ENCODE measurements at places on chromosomes 5 and 9. TPM values are rescaled to one million over a fixed set of nuclear protein-coding genes. Genes with fewer than 3 reads are reported as not detected.

ANKRD20A1 gene
- 1.9 TPM for total RNA-seq

HAVCR2 gene
- not detected for total RNA-seq

TRAF1 gene
- total RNA-seq: 4.7 TPM

EGFLAM gene
- total RNA-seq: 14.8 TPM

CD72 gene
- total RNA-seq: 0.72 TPM

ZFAND5 gene
- 185 TPM for total RNA-seq

- peaks cover 22% of the 10 kb centered on the region for H3K36me3 ChIP-seq
- H3K4me1 ChIP-seq: peaks cover 60% of the 10 kb centered on the region
- H3K4me3 ChIP-seq: no peak overlapping the region
- H3K27me3 ChIP-seq: no peaks in the 10 kb centered on the region
- DNase-seq: no peak
These were observed 12.1 kb downstream of the ZFAND5 start for GRCh38 chr9:72352911-72353388.

- no peak overlapping the region for H3K4me3 ChIP-seq
- DNase-seq: no peak
- H3K27ac ChIP-seq: no peak overlapping the region
- H3K4me1 ChIP-seq: no peaks in the 10 kb centered on the region
- no peaks in the 10 kb centered on the region for H3K27me3 ChIP-seq
These were observed 649.9 kb downstream of the IRX1 start for GRCh38 chr5:4245511-4245910.

- H3K27ac ChIP-seq: peak overlapping the region; percentile 62
- no peak overlapping the region for H3K4me3 ChIP-seq
- no peaks in the 10 kb centered on the region for H3K27me3 ChIP-seq
These were observed 118.9 kb upstream of the ELL2 start for GRCh38 chr5:96080557-96080956.

DNA sequence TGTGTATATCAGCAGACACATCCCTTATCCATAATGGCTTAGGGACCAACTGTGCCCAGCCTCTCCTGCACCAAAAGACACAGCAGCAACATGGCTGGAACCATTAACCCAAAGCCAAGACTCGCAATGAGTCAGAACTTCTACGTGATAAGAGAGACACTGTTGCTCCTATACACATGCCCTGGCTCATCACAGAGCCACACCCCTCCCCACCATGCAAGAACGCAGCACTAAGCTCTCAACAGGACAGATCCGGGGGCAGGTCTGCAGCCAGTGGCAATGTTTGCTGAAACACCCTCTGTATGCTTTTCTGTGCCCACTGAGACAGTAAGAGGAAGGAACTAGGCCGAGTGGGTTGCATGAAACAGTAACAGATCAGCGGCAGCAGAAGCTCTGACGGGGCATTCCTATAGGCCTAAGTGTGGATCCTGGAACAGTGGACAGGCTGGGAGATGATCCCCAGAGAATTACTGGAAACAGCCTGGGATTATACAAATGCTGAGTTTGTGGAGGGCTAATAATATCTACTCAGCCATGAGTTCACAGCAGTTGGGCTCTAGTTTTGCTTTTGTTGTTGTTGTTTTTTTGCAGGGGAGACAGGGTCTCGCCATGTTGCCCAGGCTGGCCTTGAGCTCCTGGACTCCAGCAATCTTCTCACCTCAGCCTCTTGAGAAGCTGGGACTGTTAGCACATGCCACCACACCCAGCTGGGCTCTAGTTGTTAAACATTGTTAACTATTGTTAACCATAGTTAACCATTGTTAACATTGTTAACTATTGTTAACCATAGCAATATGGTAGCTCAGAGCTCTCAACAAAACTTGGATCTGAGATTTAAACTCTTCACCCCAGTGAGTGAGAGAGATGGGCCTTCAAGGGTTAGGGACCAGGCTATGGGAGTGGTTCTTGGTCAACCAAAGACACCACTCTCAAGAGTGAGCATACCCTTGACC, 41.0 kb downstream of the B4GALT1 start:
- H3K27ac ChIP-seq: no peak overlapping the region
- H3K4me1 ChIP-seq: no peaks in the 10 kb centered on the region
- no peaks in the 10 kb centered on the region for H3K36me3 ChIP-seq

DNA sequence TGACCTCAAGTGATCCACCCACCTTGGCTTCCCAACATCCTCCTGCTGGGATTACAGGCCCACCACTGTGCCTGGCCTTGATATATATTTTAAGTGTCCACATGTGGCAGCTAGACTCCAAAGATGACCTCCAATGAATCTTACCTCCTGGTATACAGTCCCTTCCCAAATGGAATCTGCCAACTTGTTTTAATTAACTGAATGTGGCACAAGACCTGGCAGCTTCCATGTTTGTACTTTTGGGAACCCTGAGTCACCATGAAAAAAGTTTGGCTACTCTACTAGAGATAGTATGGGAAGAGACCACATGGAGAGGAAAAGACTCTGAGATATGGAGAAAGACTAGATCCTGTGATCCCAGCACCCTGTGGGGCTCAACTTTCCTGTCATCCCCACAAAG, 42.5 kb downstream of the CCL28 start:
- no peak overlapping the region for H3K4me3 ChIP-seq
- H3K27ac ChIP-seq: no peak overlapping the region
- H3K4me1 ChIP-seq: no peaks in the 10 kb centered on the region
- no peaks in the 10 kb centered on the region for H3K27me3 ChIP-seq
- H3K36me3 ChIP-seq: no peaks in the 10 kb centered on the region

GRCh38 chr9:135404451-135405144, 75.0 kb upstream of the PPP1R26 start:
- no peak for DNase-seq
- no peak overlapping the region for H3K4me3 ChIP-seq
- H3K4me1 ChIP-seq: no peaks in the 10 kb centered on the region

- no peaks in the 10 kb centered on the region for H3K4me1 ChIP-seq
- no peak for DNase-seq
- H3K36me3 ChIP-seq: no peaks in the 10 kb centered on the region
- H3K27ac ChIP-seq: no peak overlapping the region
- no peaks in the 10 kb centered on the region for H3K27me3 ChIP-seq
These were observed 107.1 kb downstream of the PALM2AKAP2 start for GRCh38 chr9:109887079-109887478.

- DNase-seq: no peak
- H3K36me3 ChIP-seq: no peaks in the 10 kb centered on the region
- H3K4me3 ChIP-seq: no peak overlapping the region
- H3K27ac ChIP-seq: no peak overlapping the region
These were observed 22.4 kb upstream of the CAVIN4 start for GRCh38 chr9:100555471-100555870.

GRCh38 chr5:124089578-124089977, 577.6 kb downstream of the CSNK1G3 start:
- H3K4me1 ChIP-seq: peaks cover 8% of the 10 kb centered on the region
- no peaks in the 10 kb centered on the region for H3K36me3 ChIP-seq
- no peaks in the 10 kb centered on the region for H3K27me3 ChIP-seq
- DNase-seq: no peak
- no peak overlapping the region for H3K4me3 ChIP-seq
- peak overlapping the region; percentile 56 for H3K27ac ChIP-seq

- H3K4me3 ChIP-seq: no peak overlapping the region
- H3K27ac ChIP-seq: no peak overlapping the region
- peaks cover 18% of the 10 kb centered on the region for H3K4me1 ChIP-seq
- no peaks in the 10 kb centered on the region for H3K36me3 ChIP-seq
- DNase-seq: peak; percentile 45
These were observed 18.0 kb downstream of the MGAT1 start for GRCh38 chr5:180784497-180785097.

GRCh38 chr5:1568201-1568979, 44.6 kb upstream of the LPCAT1 start:
- DNase-seq: no peak
- no peak overlapping the region for H3K27ac ChIP-seq
- H3K27me3 ChIP-seq: no peaks in the 10 kb centered on the region
- H3K4me3 ChIP-seq: no peak overlapping the region

DNA sequence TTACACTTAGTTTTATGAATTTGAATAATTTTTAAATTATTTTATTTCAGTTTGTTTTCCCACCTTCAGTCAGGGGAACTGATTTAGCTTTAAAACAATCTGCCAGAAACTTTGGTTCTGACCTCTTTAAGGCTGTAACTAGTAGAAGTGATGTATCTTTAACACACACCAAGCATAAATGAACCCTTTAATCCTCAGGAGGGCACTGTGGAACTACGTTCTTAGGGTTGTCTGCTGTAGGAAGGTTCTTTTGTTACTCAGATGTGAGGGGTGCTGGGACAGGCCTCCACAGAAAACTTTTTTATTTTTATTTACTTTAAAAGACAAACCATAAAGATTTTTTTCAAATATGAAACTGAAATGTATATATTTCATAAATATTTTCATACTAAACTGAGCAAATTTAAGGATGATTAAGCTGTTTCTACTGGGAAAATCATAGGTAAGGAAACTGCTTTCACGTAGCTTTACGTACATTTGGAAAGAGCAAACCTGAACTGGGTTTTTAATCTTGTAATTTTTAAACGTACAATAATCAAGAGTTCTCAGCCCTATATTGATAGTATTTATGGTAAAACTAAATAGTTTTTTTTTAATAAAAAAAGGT, 5.3 kb downstream of the KLF4 start:
- no peak for DNase-seq
- H3K4me1 ChIP-seq: no peaks in the 10 kb centered on the region
- H3K27me3 ChIP-seq: no peaks in the 10 kb centered on the region
- no peaks in the 10 kb centered on the region for H3K36me3 ChIP-seq
- no peak overlapping the region for H3K27ac ChIP-seq

GRCh38 chr5:75551471-75551870, 39.8 kb downstream of the POLK start:
- no peak for DNase-seq
- no peaks in the 10 kb centered on the region for H3K27me3 ChIP-seq
- H3K4me1 ChIP-seq: no peaks in the 10 kb centered on the region
- H3K36me3 ChIP-seq: peaks cover 10% of the 10 kb centered on the region

- no peak overlapping the region for H3K27ac ChIP-seq
- H3K4me3 ChIP-seq: no peak overlapping the region
- DNase-seq: no peak
- no peaks in the 10 kb centered on the region for H3K27me3 ChIP-seq
These were observed 43.8 kb downstream of the ANKRD33B start for GRCh38 chr5:10607666-10608073.

DNA sequence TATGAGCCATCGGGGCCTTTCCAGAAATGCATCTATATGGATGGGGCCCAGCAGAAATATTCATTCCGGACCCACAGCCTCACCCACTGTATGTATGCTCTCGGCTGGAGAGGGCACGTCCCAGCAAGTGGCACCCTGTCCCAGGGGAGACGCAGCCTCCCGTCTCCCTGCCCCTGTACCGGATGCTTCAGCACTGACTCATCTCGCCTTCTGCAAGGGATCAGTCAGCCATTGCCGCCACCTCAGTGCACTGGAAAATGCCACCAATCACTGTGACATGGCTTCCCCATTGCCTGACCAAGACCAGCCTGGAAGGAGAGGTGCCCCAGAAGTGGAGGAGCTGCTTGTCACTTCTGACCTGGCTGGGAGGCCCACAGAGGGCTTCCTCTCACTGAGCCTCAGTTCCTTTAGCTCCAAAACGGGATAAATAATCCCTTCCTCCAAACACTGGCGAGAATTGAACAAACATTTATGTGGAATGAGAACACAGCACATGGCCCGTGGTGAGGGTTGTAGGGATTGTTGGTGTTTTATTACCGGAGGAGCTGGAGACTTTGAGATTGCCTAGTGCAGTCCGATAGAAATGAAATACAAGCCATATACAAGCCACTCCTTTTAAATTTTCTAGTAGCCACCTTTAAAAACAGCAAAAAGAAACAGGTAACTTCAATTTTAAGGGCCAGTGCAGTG, 43.9 kb upstream of the ORM1 start:
- peaks cover 5% of the 10 kb centered on the region for H3K4me1 ChIP-seq
- H3K27me3 ChIP-seq: no peaks in the 10 kb centered on the region
- H3K27ac ChIP-seq: peak overlapping the region; percentile 61
- no peak for DNase-seq

GRCh38 chr5:52255308-52255707, 532.4 kb upstream of the ITGA1 start:
- no peaks in the 10 kb centered on the region for H3K36me3 ChIP-seq
- no peaks in the 10 kb centered on the region for H3K4me1 ChIP-seq
- H3K27ac ChIP-seq: no peak overlapping the region

DNA sequence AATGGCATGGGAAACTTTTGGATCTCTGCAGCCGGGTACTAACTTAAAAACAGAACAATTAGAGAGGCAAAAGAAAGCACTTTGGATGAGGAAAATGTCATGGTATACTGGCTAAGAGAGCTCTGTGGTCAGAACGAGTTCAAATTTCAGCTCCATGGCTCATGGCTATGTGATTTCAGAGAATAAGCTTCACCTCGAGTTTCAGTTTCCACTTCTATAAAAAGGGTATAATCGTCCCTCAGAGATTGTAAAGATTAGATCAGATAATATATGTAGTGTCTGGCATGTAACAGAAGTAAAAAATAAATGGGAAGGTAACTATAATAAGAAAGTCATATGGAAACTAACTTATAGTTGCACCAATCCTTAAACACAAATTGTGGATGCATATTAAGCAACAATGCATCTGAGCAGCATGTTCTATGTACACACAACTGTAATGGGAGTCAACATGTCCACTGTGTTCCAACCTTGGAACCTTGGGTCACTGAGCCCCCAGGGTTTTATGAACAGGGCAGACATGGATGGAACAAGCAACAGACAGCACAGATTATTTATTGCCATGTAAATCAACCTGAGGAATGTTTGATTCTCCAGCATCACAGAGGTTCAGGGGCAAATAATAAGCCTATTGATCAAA, 145.4 kb downstream of the MAPKAP1 start:
- H3K27ac ChIP-seq: no peak overlapping the region
- no peaks in the 10 kb centered on the region for H3K4me1 ChIP-seq
- H3K27me3 ChIP-seq: no peaks in the 10 kb centered on the region
- DNase-seq: no peak
- H3K36me3 ChIP-seq: no peaks in the 10 kb centered on the region

- no peaks in the 10 kb centered on the region for H3K4me1 ChIP-seq
- DNase-seq: no peak
- H3K27me3 ChIP-seq: no peaks in the 10 kb centered on the region
- H3K27ac ChIP-seq: no peak within 1 kb of the TSS
- no peak within 1 kb of the TSS for H3K4me3 ChIP-seq
- no peaks in the 10 kb centered on the region for H3K36me3 ChIP-seq
These were observed at the start of gene GARIN3 for GRCh38 chr5:157166214-157167213. GARIN3 (minus strand) TSS chr5:157166264; CDS start chr5:157166168, 96 bp downstream.

DNA sequence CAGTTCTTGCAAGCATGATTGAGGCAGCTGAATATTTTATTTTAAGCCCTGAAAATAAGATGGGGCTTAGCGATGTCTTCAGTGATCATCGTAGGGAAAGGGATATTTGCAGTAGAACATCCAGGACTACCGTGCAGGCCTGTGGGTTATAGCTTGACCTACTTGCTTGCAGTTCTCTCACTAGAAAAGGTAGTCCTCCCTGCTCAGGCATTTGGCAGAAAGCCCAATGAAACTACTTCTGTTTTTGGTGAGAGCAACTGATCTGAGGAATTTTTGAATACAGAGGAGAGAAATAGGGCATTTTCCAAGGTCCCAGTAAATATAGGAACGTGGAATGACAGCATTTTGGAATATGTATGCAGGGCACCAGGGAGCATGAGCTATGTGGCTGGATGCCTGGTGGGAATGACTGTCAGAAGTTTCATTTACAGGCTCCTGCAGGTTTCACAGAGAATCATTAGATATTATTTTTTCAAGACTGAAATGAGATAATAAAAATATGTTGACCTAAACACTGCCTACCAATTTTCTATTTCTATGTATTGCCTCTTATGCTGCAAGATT, 417.9 kb upstream of the ACTBL2 start:
- H3K4me3 ChIP-seq: no peak overlapping the region
- no peaks in the 10 kb centered on the region for H3K27me3 ChIP-seq
- H3K4me1 ChIP-seq: peaks cover 2% of the 10 kb centered on the region
- H3K36me3 ChIP-seq: no peaks in the 10 kb centered on the region

- no peak overlapping the region for H3K27ac ChIP-seq
- H3K4me3 ChIP-seq: no peak overlapping the region
- peaks cover 4% of the 10 kb centered on the region for H3K4me1 ChIP-seq
- H3K36me3 ChIP-seq: peaks cover 2% of the 10 kb centered on the region
These were observed 2.9 kb upstream of the ISCA1 start for GRCh38 chr9:86285261-86285660.

Data from Panc1 (cell line).